ENCODE measurements at places on chromosomes 11 and 22.

GRCh38 chr11:65021003-65021402 is 6.2 kb upstream of the SNX15 start:
- no peak for DNase-seq

GRCh38 chr11:65810046-65810868 is 23.4 kb downstream of the OVOL1 start:
- no peak for DNase-seq

- no peak for DNase-seq
Observed at GRCh38 chr11:132125988-132126871, 755.8 kb downstream of the NTM start.

- no peak for DNase-seq
Observed at GRCh38 chr22:42324990-42325710, 54.7 kb upstream of the TCF20 start.

DNA sequence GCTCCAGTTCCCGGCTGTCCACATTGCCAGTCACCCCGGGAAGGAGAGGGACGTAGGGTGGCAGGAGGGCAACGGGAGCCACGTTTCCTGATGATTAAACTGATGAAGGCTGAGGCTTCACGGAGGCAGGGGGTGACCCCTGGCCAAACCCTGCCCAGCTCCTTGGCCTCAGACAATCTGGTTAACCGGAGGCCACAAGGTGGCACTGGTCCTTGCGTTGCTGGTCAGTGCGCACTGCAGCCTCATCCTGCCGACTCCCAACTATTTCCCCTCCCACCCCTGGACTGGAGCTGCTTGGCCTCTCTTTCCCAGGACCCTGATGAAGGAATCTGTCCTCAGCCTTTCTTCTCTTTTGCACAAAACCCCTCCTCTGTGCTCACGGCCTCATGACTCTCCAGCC is 75.3 kb downstream of the PDE2A start:
- DNase-seq, result peak; percentile 76

DNA sequence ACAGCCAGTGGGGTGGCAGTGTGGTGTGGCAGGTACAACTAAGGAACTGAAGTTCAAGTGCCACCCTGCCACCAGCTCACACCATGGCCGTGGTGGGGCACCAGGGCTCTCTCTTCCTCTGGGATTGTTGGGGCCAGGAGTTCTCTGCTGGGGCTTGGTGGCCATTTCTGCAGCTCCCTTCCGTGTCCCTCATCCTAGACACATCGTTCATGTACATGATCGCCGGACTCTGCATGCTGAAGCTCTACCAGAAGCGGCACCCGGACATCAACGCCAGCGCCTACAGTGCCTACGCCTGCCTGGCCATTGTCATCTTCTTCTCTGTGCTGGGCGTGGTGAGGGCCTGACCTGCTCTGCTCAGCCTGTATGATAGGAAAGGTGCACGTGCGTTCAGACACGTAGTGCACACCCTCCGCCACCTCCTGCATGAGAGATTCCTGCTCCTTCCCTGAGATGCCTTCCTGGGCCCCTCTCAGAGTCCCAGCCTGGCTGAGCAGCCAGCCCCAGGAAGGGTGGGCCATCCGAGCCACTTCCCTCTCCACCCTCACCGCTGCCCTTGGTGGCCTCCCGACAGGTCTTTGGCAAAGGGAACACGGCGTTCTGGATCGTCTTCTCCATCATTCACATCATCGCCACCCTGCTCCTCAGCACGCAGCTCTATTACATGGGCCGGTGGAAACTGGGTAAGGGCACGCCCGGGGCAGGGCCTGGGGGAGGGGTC is 7.3 kb upstream of the TAGLN start:
- no peak for DNase-seq

- DNase-seq, result no peak
Observed at GRCh38 chr11:67396587-67397389, 4.9 kb downstream of the PPP1CA start.

GRCh38 chr11:22822203-22822602 is 7.4 kb downstream of the SVIP start:
- no peak for DNase-seq

- DNase-seq, result no peak
Observed at GRCh38 chr11:77813256-77813655, 7.3 kb downstream of the RSF1 start.

GRCh38 chr11:3000032-3000961 is 8.2 kb upstream of the NAP1L4 start:
- no peak for DNase-seq

GRCh38 chr11:86524620-86525352 is 147.6 kb downstream of the ME3 start:
- DNase-seq, result no peak

DNA sequence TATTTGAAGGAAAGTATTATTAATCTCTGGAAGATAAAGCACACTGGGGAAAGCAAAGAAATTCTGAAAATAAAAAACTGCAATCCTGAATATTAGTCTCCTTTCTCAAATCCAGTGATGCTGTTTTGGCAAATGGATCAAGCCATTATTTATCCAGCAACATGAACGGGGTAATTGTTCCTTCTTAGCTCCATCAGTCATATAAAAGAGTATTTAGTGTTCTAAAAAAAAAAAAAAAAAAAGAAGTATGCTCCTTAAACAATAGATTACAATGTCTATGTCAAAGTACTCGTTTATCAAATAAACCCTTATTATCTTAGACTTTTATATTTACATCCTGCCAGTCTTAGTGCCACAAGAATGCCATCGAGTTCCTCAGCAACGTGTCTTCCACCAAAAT is 1.3 kb downstream of the RDX start:
- no peak for DNase-seq

DNA sequence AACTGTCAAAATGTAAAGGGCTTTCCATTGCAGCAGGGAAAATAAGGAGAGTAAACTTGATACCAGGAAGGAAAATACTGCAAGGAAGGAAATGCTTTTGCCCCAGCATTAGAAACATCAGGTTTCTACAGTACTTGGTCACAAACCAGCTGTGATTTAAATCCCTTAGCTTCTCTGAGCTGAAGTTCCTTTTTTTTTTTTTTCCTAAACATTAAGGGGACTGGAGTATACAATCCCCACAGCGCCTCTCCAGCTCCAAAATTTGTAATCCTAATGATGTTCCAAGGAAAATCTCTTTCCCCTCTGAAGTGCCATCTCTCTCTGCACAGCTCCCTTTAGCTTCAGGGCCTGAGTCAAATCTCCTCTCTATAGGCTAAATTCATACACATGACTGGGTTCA is 220.5 kb upstream of the PITPNB start:
- no peak for DNase-seq

DNA sequence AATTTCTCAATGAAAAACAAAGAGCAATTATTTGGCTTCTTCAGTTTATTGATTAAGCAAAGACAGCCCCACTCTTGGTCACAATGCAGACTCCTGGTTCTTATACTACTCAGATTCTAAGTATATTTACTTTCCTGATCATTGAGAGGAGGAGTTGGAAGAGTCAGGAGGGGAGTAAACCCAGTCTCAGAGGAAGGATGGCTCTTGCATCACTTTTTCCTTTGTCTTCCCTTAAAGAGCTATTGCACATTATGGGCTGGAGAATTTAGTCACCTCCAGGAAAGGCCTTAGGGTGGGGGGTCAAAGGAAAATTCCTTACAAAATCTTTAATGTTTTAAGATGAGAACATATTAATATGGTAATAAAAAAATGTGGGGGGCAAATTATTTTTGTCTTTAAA is 8.1 kb downstream of the SLC17A6 start:
- no peak for DNase-seq

DNA sequence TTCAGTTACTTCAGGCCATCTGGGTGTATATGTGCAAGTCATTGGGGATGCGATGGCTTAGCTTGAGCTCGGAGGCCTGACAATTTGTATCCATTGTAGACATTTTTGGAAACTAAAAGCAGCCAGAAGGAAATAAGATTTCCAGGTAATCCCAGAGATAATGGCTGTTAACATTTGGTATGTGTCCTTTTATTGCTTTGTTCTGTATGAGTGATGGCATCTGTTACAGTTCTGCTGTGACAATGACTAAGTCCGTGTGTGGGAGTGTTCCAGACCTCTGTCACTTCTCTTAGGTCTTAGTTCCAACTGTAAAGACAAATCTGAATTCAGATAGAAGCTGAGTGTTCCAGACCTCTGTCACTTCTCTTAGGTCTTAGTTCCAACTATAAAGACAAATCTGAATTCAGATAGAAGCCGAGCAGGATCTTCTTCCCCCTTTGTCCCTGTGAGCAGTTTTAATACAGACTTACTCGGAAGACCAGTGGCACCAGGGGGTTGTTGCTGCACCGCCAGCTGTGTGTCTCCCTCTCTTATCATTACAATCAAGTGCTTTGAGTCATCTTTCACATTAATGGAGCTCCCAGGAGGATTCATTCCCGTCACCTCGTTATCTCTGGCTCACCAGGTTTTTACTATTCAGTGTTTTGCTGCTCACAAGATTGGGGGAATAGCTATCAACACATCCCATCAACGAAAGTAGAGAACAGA is 190.9 kb upstream of the SORL1-AS1 start:
- DNase-seq, result no peak

DNA sequence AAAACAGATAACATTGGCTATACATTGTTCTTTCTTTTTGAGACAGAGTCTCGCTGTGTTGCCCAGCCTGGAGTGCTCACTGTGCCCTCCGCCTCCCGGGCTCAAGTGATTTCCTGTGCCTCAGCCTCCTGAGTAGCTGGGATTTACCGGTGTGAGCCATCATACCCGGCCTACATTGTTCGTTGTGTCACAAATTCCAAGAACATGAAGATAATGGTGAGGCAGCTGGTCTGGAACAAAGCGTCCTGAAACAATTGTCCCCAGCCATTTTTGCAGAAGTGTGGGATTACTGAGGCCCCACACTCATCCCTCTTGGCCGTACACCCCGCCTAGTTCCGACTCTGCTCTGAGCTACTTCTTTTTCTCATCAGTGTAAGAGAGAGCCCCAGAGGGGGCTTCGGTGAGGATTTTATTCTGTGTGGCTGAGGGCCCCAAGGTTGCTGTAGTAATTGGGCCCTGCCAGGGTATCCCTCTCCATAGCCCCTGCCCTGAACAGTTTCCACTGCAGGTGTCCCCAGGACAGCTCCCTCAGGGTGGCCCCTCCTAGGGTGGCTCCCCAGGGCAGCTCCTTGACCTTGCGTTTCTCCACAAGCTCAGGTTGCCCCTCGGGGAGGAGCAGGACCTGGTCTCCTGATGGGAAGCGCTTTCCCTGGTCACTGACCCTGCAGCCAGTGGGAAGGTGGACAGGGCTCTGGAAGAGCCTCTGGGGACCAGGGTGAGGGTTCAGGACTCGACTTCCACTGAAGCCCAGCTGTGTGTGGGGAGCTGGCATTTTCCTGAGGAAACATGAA is 13.1 kb upstream of the ARSA start:
- no peak for DNase-seq

GRCh38 chr11:66489636-66490035 is 9.4 kb downstream of the DPP3 start:
- no peak for DNase-seq

DNA sequence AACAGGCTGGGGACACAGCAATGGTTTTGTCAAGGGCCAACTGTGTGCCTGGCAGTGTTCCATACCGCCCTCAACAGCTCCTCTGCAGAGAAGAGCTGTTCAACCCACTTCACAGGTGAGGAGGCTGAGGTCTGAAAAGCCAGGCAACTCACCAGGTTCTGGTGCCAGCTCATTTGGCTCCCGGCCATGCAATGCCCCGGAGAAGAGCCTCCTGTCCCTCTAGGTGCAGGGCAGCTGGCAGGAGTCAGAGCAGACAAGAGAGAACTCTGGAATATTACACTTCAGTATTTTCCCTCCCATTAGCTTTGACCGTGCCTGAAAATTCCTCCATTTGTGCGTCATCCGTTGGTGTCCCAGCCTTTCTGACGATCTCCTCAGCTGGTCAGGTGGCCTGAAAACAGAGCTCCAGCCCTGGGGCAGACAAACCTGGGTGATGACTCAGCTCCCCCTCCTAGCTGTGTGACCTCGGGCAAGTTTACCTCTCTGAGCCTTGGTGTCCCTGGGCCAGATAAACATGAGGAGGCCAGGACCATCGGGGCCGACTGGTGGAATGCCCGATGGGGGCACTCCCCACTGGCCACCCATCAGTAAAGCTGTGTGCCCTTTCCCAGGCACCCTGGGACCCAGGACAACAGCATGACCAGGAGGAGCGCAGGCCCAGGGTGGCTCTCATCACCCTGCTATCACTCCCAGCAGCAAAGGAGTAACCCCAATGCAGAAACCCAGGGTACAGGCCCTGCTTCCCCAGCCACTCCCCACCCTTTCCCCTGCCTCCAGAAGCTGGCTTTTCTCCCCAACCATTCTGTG is 9.6 kb upstream of the C1QTNF6 start:
- peak; percentile 41 for DNase-seq

DNA sequence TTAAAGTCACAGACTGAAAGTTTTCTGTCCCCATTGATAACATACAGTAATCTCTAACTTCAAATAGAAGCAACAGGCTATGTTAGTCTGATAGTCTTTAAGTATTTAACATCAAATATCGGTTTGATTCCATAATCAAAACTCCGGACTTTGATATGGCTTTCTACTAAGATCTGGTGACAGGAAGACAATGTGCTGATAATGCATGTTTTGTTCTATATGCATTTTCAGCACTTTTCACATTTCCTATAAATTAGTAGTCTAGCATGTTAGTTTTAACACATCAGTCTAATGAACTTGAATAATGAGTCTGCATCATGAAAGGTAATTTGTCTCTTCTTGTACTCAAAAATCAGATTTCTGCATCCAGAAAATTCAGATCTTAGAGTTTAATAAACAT is 252.7 kb downstream of the SBF2 start:
- no peak for DNase-seq

GRCh38 chr22:42375982-42376381 is 56.2 kb downstream of the NFAM1 start:
- no peak for DNase-seq

DNA sequence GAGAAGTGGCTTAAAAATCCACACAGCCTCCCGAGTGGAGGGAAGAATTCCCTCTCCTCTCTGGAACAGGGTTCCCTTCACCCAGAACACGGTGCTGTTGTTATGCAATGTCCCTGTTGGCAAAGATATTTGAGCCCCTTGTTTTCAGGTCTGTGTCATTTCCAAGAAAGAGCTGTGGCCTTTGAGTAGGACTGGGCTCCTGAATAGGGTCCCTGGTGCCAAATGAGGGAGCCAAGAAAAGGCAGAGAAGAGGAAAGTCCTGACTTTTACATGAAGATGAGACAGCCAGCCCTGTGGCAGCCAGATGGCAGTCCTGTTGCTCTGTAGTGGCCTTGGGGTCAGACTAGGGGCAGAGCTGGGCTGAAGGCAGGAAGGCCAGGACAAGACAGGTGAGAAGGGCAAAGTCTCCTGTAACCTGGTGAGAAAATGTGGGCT is 51.2 kb upstream of the ELF5 start:
- no peak for DNase-seq

GRCh38 chr11:83663446-83663845 is 377.3 kb upstream of the CCDC90B start:
- no peak for DNase-seq

GRCh38 chr11:101825531-101825930 is 89.3 kb upstream of the CEP126 start:
- DNase-seq, result no peak

- DNase-seq, result no peak
Observed at GRCh38 chr11:15206791-15207190, 92.1 kb downstream of the INSC start.

DNA sequence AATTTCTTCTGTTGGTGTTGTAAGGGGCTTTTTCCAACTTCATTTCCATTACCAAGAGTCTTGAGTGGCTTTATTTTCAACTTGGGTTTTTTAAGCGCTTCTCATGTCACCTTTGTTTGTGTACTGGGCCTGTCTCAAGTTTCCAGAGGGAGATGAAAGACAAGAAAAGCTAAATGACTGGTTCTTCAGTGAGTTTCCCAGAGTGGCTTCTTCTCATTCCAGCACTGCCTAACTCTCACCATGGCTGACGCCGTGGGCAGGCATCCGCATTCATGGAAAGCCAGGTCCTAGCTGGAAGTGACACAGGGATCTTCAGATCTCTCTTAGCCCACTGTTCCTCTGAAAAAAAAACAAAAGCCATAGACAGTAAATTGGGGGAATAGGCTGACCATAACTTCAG is 28.6 kb downstream of the MARK2 start:
- DNase-seq, result no peak

Measured in Caco-2 (cell line).